ENCODE measurements at places on chromosomes 12 and 14.

GRCh38 chr14:69500736-69501135 is 16.2 kb downstream of the PLEKHD1 start:
- no peak for DNase-seq

GRCh38 chr14:47264842-47265241 is 410.6 kb downstream of the MDGA2 start:
- no peak for DNase-seq

DNA sequence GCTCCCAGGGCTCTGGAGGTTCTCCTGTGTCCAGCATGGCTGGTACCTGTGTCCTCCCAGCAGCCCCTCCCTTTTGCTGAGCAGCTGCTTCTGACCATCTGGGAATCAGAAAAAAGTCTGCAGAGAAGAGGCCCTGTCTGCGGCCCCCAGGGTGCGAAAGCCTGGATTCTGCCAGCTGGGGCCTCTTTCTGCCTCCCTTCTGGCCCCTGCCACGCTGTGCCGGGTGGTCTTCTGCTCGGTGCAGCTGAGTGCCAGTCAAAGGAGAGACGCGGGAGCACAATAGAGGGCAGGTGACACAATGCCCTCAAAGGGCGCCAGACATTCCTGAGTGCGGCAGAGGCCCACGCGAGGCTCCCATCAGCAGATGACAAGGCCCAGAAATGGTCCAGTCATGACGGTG is 12.6 kb downstream of the BTBD6 start:
- DNase-seq: no peak

GRCh38 chr12:79121486-79121885 is 256.9 kb downstream of the SYT1 start:
- DNase-seq: no peak

DNA sequence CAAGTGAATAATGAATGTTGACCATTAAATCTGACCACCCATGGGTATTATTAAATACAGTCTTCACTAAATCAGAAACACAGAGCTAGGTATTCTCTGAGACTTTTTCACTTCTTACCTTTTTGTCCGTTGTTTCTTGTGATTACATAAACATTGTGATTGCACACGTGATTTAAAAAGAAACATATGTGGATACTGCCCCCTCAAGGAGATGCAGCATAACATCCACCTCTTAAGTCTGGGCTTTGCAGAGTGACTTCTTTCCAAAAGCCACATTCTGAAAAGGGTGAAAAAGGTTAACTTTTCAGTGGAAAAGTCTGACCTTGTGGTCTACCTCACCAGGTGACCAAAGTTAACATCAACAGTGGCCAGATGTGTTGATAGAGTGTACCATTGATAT is 185.5 kb upstream of the FAR2 start:
- no peak for DNase-seq

DNA sequence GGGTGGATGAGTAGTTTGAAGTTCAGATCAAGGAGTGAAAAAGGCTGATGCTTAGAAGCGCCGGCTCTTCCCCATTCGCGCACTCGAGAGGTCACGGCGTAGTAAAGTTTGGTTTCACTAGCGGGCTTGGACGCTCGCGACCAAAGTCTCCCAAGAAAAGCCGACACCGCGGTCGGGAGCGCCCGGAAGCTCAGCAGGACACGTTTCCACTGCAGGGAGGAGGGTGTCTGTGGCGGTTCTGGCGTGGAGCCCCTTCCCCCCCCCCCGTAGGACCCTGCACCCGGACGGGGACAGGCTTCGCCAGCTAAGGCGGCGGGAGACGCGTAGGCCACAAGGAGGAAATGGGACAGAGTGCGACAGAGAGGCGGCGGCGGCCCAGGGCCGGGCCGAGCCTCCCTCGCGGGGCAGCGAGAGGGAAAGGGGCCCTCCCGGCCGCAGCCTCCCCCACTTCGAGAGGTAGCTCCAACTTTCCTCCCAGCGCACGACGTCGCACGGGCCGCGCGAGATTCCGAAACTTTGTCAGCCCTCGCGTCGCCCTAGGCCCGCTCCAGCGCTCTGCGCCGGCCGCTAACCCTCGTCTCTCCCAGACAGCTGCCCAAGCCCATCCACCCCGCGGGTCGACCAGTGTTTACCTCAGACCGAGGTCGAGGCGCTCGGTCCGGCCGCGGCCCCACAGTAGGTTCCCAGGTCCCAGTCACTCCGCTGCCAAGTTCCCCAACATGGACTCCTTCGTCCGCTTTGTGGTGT is 480 bp downstream of the SCAF11 start:
- no peak for DNase-seq

DNA sequence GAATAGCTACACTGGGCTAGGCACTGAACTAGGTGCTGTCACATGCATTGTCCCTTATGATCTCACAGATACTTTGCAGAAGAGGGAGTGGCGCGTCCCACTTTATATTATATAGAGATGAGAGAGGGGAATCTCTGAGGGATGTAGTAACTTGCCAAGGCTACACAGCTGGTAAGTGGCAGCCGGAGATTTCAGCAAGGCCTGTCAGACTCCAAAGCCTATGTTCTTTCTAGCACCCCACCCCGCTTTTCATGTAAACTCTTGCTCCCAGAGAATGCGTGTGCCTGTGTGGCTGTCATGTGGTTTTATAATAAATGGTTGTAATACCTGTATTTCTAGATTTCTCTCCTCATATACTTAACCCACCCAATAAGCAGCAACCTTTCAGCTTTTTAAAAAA is 39.1 kb downstream of the WDR20 start:
- DNase-seq: no peak

DNA sequence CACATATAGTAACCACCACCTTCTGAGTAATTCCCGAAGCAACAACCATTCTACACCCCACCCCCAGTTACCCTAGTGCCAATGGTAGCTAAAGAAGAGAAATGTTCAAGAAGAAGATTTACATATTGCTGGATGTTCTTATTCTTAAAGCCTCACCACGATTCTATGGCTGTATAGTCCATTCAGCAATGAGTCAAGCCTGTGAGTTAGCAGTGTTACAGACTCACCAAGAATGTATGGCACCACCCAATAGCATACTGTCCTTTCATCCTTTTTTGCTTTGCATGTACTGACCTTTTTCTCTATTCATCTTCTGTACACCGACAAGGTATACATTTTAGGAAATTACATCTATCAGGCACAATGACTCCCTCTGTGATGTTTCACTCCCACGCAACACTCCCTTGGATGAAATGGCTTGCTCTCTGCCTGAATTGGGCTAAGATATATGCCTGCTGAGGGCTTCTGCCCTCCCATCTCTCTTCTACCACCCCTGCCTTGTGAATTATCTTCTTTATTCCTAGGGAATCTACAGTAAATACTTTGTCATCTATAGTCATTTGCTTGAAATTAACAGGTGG is 945.8 kb downstream of the DIO2 start:
- no peak for DNase-seq

GRCh38 chr14:76666746-76667145 is 94.5 kb upstream of the VASH1 start:
- DNase-seq: no peak

GRCh38 chr12:56873382-56873781 is 60.8 kb downstream of the SDR9C7 start:
- DNase-seq: no peak

DNA sequence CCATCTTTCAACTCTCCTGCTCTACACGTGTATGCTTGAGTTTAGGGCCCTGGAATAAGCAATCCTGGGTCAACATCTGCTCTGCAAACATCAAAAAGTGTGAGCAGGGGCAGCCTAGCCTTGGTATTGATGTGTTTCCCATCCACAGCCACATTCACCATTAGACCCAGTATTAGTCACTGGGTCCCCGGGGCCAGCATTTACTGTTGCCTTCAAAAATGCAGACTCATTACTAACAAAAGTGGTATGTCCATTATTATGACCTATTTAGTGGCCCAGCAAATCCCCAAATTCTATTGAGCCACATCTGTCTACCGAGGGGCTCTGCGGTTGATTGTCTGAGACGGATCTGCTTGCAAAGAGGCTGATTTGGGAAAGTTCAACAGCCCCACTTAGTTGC is 661.8 kb downstream of the DIO2 start:
- no peak for DNase-seq

DNA sequence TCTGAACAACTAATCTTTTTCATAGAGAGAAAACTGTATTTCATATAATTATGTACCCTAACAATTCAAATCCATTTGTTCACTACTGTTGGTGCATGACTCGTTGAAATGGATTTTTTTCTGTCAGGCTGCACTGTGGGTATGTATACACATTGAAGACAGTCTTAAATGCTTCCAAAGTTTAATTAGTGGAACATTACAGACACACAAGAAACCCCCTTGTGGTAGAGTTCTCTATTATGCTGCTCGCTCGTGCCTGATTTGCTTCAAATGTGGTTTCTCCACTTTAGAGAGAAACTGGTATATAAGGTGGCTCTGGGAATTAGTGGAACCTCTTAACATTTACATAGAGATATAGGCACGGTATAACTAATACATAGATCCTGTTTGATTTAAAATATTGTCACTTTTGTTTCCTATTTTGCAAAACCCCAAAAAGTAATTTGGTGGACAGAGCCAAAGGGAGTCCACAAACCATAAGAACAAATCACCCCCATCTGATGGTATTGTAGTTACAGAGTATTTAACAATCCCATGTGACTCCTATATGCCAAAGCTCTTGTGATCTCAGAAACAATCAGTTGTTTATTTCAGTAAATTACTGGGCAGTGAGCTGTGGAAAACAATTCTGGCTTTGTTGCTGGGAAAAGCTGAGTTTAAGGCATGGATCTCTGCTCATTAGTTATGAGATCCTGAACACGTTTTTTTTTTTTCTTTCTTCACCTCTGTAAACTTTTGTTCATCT is 159.5 kb downstream of the BRMS1L start:
- DNase-seq: no peak

- no peak for DNase-seq
Observed at GRCh38 chr14:87878959-87879358, 114.0 kb downstream of the GALC start.

- no peak for DNase-seq
Observed at GRCh38 chr14:50906326-50907065, 34.6 kb downstream of the ABHD12B start.

All from AG04450 (cell line).